D341Med (cell line): ENCODE measurements at places on chromosomes 2 and 18.

- DNase-seq = no peak
Observed at GRCh38 chr2:155223781-155224406, 525.4 kb downstream of the KCNJ3 start.

DNA sequence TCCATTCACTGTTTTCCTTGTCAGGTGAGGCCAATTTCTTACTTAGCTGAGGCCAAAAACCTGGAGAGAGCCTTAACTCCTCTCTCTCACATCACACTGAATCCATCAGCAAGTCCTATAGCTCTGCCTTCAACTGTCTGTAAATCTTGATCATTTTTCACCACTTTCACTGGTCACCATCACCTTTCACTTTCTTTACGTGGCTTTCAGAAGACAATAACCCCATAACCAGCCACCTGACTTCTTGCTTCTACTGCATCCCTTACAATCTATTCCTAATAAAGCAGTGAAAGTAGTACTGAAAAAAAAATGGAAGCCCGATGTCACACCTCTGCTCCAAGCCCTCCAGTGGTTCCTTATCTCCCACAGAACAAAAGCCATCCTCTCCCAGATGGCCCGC lies 7.7 kb downstream of the LOXL3 start:
- no peak for DNase-seq

DNA sequence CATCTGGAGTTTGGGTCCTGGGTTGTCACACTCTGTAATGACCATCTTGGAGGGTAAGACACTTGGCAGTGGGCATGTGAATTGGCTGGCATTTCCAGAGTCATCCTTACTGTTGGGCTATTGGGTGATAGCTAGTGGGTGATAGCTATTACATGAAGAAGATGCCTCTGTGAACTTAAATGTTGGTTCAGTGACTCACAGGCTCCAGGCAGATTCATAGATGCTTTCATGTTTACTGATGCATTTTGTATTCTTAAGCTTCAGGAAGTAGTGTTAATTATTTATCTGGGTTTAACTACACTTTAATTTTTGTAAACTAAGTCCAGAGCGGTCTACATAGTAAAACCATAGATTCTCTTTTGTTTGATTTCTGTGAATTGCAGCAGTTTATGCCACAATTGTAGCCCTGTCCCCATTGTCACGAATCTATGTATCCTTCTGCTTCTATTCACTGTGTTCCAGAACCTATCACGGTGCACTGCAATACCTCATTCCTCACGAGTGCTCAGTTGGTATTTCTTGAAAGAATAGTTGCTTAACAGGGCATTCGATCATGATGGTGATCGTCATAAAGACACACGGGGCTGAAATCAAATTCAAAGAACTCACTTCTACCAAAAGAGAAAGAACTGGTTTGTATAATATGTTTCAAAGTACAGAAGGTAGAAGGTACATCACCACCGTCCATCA lies 79.7 kb downstream of the GBX2 start:
- DNase-seq = no peak

DNA sequence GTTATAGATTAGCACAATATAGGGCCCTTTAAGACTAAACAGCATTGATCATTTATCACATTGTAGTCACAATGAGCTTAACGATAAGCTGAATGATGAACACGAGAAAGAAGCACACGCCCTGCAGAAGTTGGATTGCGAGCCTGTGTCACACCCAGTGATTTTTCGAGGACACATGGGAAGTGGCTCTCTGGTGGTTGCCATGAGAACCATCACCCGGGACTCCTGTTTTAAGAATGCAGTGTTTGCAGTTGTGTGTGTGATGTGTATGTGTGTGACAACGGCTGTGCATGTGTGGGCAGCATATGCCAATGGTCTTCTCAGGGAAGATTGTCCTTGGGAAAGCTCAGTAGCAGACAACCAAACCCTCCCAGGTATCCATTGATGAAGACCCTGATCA lies 69.2 kb downstream of the PDCL3 start:
- DNase-seq = no peak
